ENCODE measurements at places on chromosomes 1 and 21.

DNA sequence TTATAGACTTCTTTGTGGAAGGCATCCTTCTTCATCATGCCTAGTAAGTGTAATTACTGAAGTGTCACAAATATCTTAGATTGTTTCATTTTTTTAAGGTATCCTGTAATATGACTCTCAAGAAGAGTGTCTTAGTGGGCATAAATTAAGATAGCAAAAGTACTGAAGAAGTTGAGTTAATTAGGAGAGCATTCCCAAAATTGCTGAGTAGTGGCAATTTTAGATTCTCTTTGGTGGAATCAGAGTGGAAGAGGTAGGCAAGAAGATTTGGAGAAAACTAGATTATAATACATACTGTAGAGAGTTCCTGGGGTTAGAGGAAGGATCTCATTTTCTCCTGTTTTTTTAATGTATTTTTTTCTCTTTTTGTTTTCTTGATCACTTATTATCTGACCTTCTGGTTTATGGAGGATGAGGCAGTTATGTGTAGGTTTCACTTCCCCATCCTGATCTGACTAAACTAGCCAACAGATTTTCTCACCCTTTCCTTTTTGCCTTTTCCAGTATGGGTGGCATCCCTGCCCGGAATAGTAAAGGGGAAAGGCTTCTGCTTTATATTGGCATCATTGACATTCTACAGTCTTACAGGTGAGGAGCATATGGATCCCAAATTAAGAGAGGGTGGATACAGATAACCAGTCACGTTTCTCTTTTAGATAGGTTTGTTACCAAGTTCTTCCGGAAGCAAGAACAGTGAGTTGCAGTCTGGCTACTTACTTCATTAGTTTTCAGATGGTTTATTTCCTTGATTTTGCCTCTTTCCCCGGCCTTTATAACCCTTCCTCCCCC lies 16.7 kb upstream of the PSMD4 start:
- DNase-seq, result no peak

- no peak for DNase-seq
These were observed 31.5 kb upstream of the SLC6A9 start for GRCh38 chr1:44062656-44063179.

GRCh38 chr21:44462834-44463200 lies 7.5 kb downstream of the LRRC3 start:
- DNase-seq, result no peak

DNA sequence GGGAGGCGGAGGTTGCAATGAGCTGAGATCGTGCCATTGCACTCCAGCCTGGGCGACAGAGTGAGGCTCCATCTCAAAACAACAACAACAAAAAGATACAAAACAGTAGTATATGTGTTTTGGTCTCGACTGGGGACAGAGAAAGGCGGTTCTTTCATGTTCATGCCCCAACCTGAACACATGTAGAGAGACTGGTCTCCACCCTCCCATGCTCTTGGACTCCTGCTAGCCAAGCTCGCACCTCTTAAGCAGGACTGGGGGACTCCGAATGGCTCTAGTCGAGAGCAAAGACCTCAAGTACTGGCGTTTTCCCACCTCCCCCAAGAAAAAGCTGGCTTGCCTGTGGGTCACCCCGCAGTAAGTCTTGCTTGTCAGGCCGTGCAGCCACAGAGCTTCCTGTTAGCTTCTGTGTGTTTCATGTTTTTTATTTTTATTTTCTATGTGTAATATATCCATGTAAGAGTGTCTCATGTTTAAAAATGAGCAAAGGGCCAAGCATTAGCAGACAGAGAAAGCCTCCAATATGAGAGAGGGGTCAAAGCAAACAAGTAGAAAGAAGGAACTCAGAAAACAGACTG lies 91.6 kb downstream of the SCCPDH start:
- peak; percentile 60 for DNase-seq

- DNase-seq, result peak; percentile 63
These were observed 149.2 kb upstream of the JUN start for GRCh38 chr1:58932859-58933598.

DNA sequence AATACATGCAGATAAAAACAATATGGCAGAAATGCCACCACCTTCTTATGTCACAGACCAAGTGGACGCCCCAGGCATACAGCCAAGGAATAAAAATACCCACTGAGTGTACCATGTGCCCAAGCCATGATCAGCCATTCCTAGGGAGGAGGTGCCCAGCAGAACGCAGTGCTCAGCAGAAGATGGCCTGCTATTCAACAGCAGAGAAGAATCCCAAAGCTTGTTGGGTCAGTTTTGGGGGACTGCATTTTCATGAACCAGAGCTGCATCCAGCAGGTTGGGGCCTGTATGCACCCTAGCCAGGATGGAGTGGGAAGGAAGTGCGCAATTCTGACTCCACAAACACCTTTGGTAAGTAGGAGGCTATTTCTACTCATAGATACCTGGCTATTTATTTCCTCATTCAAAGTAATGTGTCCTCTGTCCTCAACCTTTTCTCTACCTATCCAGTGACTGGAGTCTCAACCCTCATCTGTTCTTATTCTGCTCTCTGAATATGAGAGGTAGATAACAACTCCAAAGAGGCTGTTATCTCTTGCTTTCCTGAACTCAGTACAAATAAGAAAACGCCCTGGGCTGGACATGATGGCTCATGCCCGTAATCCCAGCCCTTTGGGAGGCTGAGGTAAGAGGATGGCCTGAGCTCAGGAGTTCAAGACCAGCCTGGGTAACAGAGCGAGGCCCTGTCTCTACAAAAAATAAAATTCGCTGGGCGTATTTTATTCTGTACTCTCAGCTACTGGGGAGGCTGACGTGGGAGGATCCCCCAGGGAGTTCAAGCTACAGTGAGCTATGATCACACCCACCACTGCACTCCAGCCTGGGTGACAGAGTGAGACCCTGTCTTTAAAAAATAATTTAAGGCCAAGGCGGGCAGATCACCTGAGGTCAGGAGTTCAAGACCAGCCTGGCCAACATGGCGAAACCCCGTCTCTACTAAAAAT lies 2.5 kb upstream of the PLEKHM2 start:
- no peak for DNase-seq

DNA sequence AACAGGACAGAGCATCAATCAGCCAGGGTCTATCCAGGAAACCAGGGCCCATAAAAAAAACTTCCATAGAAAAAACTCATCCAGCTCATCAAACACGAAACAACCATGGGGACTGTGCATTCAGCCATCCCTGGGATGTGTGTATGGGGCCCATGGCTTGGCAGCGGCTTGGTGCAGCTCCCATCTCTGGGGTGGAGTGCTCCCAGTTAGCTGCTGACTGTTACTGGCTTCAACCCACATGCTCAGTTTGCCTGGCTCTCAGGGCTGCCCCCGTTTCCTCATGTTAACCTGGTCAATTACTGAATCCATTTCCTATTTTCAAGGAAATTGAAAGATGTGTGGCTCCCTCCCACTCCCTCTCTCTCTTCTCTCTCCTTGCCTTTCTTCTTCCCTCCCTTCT lies 37.3 kb upstream of the STUM start:
- DNase-seq, result no peak

DNA sequence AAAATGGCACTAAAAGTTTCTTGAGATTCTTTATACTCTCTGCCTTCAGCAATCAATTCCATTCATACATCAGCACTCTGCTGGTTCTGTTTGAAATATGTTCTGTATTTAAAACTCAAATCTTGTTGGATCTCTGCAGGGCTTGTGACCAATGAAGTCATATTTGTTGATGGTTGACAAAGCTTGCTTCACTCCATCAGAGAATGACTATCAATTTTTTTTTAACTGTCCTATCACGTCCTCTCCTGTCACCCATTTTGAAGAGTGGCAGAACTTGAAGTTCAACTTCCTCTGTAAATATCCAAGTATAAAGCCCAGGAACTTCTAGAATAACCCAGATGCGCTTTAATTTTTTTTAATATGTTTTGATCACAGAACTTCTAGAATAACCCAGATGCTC lies 10.9 kb downstream of the PRDX6 start:
- no peak for DNase-seq
